Right lung (tissue), 10 donors: ENCODE measurements at places on chromosomes 6 and 20. TPM values are rescaled to one million over a fixed set of nuclear protein-coding genes. Genes with fewer than 3 reads are reported as not detected.

Gene HCRTR2
- not detected for polyA plus RNA-seq

Gene ASIP
- 0.33 TPM for polyA plus RNA-seq

Gene TRIM15
- not detected for polyA plus RNA-seq

Gene ECT2L
- polyA plus RNA-seq, result 0.63 TPM

Gene SYCP2
- 7.9 TPM for polyA plus RNA-seq

Gene GJA1
- polyA plus RNA-seq, result 95.5 TPM

Gene MCM3
- 82.4 TPM for polyA plus RNA-seq

Gene COL20A1
- polyA plus RNA-seq, result 0.50 TPM

Gene ULBP3
- 8.6 TPM for polyA plus RNA-seq

Gene DEF6
- 10.4 TPM for polyA plus RNA-seq

Gene TFAP2C
- 2.4 TPM for polyA plus RNA-seq
